ENCODE measurements at places on chromosomes 2 and 18.

GRCh38 chr2:27247893-27248292 is 15.0 kb downstream of the SLC30A3 start:
- DNase-seq, result no peak

DNA sequence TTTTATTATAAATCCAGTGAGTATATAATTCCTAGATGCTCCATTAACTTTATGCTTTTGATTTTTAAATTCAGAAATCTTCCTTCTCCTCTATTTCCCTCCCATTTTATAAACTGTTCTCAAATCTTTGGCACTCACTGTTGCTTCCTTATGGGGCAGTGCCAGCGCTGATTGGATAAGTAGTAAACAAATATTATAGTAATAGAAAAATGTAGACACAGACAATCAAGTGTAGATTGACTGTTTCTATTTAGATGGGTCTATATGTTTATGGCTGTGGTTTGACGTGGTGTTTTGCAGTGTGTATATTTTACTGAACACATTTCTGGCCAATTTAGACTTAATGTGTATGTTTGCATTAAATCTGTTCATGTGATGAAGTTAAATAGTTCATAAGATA is 36.6 kb downstream of the LYPD6B start:
- DNase-seq, result no peak

DNA sequence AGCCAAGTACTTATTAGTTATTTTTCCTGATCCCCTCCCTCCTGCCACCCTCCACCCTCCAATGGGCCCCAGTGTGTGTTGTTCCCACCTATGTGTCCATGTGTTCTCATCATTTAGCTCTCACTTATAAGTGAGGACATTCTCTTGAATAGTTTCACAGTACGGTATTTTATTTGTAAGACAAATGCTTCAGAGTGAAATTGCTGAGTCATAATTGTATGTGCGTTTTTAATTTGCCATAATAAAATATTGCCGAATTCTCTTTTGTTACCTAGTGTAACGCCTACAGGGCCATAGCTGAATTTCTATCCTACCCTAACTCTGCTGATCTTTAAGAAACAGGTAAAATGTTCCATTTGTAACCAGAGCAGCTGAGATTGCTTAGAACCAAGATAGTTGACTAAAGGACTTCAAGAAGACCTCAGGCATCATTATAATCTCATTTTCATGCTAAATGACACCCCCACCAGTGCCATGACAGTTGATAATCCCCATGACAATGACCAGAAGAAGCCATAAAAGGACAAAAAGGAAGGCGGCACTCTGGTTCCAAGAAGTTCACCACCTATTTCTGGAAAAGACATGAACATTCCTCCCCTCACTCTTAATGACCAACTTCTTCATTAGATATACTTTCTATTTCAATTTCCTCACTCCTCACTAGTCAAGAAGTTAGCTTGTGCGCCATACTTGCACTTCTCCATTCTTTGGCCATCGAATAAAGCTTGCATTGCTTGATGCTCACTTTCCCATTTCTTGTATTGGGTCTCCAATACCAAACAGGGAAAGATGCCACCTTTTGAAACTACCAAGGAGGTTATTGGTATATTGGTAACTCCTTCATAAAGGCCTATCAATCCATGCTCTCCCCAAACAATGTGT is 18.4 kb downstream of the SCN9A start:
- DNase-seq, result no peak

DNA sequence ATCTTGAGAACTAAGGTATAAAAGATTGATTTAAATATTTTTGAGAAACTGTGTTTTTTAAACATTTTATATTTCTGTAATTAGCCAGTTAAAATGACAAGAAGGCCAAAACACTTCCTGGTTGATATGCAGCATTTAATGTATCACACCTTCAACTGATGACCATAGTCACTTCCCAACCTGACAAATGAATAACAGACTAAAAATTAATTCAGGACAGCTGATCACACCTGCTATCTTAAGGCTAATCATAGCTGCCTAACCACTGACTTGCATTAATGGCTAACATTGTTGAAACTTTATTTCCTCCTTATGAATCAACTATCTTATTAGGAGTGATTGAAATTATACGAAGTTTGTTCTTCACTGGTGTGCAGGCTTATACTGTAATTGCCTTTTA is 125.8 kb upstream of the MSTN start:
- no peak for DNase-seq

- no peak for DNase-seq
Observed at GRCh38 chr18:47334966-47335365, 83.5 kb upstream of the SKOR2 start.

DNA sequence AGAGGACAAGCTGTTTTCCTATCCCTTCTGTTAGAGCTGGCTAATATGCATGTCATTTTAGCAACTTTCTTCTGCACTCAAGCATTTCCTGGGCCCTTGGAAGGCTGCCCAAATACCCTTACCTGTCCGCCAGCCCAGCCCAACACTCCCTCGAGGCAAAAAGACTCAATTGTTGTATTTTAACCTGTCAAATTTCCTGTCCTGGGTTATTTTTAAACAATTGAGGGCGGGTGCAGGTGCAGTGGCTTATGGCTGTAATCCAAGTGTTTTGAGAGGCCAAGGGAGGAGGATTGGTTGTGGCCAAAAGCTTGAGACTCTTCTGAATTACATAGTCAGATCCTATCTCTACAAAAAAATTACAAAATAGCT is 125.0 kb upstream of the ARHGAP28 start:
- DNase-seq, result no peak

GRCh38 chr18:710418-711300 is 1.8 kb downstream of the ENOSF1 start:
- no peak for DNase-seq

- no peak for DNase-seq
Observed at GRCh38 chr2:109345653-109346480, 216.9 kb downstream of the SH3RF3 start.

DNA sequence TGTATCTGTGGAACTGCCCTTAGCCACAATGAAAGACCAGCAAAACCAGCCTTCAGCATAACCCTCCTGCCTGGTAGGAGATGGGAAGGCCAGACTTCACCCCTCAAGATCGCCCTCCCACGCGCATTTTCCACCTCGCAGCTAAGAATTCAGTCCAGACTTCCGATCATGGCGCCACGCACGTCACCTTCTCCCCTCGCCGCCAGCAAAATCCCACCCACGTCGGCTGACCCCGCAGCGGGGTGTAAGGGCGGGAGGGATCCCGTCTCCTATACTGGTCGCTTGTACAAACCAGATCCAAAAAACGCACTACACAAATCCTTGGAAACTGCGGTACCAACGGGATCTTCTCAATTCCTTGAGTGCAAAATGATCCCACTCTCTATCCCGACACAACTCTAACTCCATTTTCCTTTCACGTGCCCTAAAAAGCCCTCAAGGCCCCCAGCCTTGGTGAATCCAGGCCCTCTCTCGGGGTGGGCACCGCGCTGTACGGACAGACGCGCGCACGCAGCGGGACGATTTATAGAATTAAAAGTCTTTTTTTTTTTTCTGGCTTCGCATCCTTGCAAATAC is 1.0 kb upstream of the BMPR2 start:
- peak; percentile 64 for DNase-seq

GRCh38 chr2:82657106-82657505 is 1802.0 kb downstream of the SUCLG1 start:
- DNase-seq, result no peak

DNA sequence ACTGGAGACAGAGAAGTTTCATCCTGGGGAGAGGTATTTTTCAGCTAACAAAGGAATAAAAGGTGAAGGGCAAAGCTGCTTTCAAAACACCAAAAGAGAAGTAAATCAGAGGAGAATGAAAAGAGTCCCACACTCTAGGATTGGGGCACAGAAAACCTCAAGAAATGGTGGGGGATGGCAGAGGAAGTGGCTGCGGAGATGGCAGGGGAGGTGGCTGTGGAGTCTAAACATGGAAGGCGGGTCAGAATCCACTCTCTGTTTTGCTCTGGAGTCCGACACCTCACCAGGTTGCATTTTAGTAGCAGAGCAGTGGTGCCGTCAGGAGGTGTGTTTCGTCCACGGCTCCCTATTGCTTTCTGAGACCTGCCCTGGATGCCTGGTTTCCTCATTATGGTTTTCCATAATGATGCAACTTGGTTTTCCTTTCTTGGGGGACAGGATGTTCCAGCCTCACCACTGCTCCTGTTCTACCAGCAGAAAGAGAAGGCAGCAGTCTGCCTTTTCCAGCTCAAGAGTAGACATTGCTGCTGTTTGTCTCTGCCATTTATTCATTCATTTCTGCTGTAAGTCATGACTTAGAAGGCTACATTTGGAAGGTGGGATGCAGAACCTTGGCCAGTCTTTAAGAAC is 188.7 kb downstream of the ANKRD44 start:
- no peak for DNase-seq

- DNase-seq, result no peak
Observed at GRCh38 chr2:187034434-187034833, 185.5 kb upstream of the ZSWIM2 start.

GRCh38 chr2:236875906-236876505 is 209.7 kb upstream of the COPS8 start:
- no peak for DNase-seq

- DNase-seq, result no peak
Observed at GRCh38 chr2:188024811-188025210, 266.9 kb upstream of the GULP1 start.

GRCh38 chr2:220227266-220227920 is 600.0 kb downstream of the SLC4A3 start:
- no peak for DNase-seq

DNA sequence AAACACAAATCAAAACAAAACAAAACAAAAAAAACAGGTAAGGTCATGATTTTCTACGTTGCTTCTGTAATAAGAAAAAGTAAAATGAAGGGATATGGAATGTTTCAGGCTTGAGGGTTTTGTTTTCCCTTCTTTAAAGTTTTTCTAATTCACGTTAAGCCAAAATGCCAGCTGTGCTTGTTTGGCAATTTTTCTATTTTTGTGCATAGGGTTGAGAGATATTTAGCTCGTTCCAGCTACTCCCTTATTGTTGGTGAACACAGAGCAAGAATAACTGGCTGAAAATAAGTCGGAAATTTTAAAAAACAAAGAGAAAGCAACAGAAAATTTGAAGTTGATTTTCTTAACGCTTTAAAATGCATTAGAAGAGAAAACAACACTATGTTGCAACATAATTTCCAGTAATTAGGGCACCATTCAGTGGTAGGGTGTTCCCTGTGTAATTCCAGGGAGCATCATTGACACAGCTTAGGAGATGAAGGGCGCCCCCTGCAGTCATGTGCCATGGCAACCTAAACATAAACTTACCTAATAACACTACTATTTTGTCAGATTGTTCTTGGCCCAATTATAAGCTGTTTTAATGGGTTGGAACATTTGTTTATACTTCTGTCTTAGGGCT is 99.5 kb downstream of the DTNA start:
- peak; percentile 75 for DNase-seq

- no peak for DNase-seq
Observed at GRCh38 chr2:120814352-120814751, 78.7 kb downstream of the GLI2 start.

GRCh38 chr2:239139101-239139500 is 261.7 kb downstream of the HDAC4 start:
- no peak for DNase-seq

DNA sequence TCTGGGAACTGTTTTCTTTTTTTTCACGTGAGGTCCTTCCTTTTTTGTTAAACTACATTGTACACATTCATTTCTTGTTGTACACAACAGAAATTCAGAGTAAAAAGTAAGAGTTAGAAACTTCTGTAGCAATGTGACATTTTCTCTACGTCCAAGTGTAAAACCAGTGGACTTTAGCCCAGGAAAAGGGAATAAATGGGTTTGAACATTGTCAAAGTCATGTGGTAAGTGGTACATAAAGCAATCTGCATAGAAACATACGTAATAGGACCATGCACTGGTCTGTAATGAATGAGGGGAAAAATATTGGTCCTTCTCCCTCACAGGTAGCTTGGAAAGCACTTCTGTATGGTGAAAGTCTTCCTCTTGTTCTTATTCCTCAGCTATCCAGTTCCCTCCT is 421.4 kb downstream of the SETBP1 start:
- DNase-seq, result no peak

GRCh38 chr2:23520256-23520655 is 135.3 kb downstream of the KLHL29 start:
- no peak for DNase-seq

DNA sequence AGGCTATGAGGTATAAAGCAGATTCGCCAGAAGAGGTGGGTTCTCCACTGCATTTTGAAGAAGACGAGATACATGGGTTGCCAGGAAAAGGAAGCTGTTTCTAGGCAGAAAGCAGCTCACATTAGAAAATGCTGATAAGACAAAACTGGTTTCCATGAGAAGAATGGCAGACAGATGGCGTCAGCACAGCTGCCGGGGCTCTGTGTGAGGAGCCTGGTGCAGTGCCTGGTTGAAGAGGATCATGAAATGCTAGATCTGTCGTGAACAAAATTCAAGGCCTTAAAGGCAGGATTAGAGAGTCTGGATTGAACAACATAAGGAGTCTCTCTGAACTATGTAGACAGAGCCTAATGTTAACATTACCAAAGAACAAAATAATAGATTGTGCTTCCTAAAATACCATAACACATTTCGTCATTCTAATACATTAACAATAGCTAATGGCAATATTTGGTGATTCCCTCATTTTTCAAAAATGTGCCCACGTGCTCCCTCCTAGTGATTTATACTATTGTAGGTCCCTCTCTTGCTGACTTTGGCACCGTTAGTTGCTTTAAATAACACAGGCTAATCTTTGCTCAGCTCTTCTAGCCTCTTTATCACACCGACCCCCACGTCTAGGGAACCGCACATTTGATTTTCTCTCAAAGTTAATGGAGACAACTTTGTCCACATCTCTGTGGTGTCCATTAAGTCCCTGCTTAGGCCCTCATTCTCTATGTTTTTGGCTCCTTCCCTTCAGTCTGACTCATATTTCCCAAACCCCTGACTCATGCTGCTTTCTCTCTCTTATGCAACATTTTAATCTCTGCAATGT is 38.2 kb downstream of the EFEMP1 start:
- no peak for DNase-seq

GRCh38 chr18:41655074-41655473 is 300.0 kb upstream of the PIK3C3 start:
- no peak for DNase-seq

DNA sequence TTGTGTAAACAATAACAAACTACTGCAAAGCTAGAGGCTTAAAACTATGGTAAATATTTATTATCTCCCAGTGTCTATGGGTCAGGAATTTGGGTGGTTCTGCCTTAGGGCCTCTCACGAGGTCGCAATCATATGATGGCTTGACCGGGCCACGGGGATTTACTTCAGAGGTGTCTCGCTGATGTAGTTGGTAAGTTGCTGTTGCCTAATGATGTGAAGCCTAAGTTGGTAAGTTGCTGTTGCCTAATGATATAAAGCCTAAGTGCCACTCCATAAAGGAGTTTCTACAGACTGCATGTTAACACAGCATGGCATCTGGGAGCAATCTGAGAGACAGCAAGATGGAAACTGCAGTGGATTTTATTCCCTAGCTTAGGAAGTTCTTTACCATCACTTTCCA is 35.8 kb downstream of the FMNL2 start:
- DNase-seq, result no peak

- no peak for DNase-seq
Observed at GRCh38 chr2:141959941-141960340, 170.9 kb downstream of the LRP1B start.

DNA sequence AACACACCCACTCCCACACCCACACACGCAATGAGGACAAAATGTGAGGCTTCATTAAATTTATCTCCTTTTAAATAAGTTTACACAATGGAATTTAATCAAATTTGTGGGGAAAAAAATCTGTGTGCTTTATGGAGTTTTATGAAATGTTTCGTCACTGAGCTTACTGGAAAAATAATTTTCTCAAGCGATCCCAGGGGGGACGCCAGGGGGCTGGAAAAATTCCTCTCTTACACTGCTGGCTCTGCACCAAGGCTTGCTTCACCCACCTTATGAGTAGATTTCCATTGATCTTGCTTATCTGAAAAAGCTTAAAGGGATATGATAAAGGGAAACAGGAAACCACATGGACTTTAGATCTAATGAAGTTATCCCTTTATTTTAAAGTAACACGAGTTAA is 95.5 kb downstream of the CABYR start:
- DNase-seq, result no peak
